ENCODE measurements at places on chromosomes 5 and 9. TPM values are rescaled to one million over a fixed set of nuclear protein-coding genes. Genes with fewer than 3 reads are reported as not detected.

The TMEM252 gene
- not detected for total RNA-seq

The RNF183 gene
- not detected for total RNA-seq

The GARIN3 gene
- not detected for total RNA-seq

The ICE1 gene
- total RNA-seq: 18.3 TPM

The ANKRD18A gene
- total RNA-seq: 1.4 TPM

The NR5A1 gene
- not detected for total RNA-seq

The ZNF618 gene
- 1.5 TPM for total RNA-seq

The SCGB3A2 gene
- not detected for total RNA-seq

The MTX3 gene
- total RNA-seq: 10.6 TPM

The FIBCD1 gene
- 0.40 TPM for total RNA-seq

DNA sequence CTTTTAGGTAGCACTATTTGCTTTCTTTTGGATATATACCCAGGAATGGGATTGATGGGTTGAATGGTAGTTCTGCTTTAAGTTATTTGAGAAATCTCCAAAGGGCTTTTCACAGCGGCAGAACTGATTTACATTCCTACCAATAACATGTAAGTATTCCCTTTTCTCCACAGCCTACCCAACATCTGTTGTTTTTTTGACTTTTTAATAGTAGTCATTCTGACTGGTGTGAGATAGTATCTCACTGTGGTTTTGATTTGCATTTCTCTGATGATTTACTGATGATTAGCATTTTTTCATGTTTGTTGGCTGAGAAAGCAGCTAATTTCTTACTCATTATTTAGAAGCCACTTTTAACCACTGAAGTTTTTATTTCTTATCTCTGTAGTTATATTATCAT, 221.1 kb upstream of the ACTBL2 start:
- DNase-seq: no peak

- no peak for DNase-seq
Measured at GRCh38 chr5:125786021-125786420, 637.2 kb upstream of the GRAMD2B start.

- no peak for DNase-seq
Measured at GRCh38 chr5:123007182-123007581, 29.3 kb downstream of the PPIC start.

- DNase-seq: no peak
Measured at GRCh38 chr5:43171926-43172325, 20.1 kb upstream of the NIM1K start.

DNA sequence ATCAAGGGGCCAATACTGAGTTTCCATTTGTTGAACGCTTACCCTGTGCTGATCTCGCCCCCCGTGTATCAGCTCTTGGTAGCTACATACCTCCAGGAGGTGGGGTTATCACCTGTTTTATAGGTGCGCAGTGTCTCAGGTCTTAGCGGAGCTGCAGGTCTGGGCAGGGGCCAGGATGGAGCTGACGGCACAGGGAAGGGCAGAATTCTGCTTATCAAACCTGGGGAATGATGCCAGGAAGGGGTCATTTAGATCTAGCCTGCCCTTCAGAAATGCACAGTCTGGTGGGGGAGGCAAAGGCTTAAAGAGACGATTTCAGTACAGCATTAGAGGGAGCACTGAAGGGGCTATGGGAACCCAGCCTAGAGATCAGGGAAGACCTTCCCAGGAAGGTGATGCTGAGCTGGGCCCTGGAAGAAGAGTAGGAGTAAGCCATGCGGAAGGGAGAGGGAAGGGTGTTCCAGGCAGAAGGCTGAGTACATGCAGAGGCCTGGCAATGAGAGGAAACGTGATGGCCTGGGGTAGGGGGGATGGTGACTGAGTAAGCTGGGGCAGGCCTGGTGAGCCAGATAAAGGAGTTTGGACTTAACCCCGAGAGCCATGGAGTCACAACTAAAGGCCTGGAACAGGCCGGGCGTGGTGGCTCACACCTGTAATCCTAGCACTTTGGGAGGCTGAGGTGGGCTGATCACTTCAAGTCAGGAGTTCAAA, 31.5 kb downstream of the OLFML2A start:
- DNase-seq: no peak

- DNase-seq: no peak
Measured at GRCh38 chr5:44783634-44784315, 25.0 kb upstream of the MRPS30 start.

DNA sequence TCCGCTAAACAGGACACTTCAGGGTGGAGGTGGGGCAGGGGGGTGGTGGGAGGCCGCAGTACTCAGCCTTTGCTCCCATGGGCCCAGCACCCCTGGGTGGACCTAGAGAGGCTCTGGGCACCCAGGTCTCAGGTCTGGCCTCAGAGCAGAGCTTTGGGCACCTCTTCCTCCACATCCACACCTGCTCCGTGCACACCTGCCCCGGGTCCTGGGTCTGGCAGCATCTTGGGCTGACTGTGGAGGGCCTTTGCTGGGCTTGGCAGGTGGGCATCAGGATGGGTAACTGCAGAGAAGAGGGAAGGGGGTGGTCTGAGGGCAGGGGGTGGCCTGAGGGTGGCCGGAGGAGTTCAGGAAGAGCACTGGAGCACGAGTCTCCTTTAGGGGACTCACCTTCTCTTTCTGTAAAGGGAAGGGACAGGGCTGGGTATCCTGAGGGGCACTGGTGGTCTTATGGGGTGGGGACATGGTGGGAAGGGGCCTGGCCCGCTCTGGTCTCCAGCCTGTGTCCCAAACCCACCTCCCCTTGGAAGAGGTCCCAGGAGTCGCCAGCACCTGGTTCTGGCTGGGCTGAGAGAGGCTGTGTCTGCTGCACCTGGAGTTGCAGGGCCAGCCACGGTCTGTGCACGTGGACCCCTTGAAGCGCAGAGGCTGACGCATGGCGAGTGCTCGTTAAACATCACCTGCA, 106.7 kb upstream of the IER5L start:
- DNase-seq: no peak

DNA sequence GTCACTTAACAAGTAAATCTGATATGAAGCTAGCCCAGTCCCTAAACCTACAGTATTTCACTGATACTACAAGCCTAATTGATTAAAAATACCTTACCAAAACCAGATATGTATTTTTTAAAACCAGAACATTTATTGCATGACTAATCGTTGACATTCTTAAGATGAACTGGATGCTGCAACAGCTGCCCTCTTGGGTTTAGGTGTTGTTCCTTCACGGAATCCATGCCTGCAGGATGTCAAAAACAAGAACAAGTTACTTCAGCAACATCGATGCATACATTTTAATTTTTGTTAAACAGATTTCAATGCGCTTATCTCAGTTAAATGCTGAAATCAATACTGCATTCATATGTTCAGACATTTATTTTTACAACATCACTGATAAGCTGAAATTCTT, 2.7 kb downstream of the RPL37 start:
- DNase-seq: no peak

DNA sequence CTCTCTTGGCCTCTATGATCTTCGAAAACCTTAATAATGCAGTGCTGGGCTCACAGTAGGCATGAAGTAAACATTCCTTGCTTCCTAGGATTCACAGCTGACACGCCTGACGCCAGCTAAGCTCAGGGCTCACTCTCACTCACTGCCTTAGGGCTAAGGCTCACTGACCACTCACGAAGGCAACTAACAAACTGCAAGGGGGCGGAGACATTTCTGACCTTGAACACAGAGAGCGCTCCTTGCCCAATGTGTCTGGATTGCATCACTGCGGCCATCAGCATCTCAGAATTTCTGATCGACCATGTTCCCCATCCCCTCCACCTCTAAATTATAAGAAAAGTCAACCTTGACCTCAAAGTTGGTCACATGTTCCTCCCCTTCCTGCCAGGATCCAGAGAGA, 372.6 kb downstream of the EBF1 start:
- DNase-seq: no peak

GRCh38 chr5:150618588-150619281, 21.7 kb upstream of the SYNPO start:
- peak; percentile 69 for DNase-seq

- no peak for DNase-seq
Measured at GRCh38 chr5:139296862-139297326, 3.4 kb downstream of the MATR3 start.

- DNase-seq: no peak
Measured at GRCh38 chr9:2810420-2811075, 33.3 kb downstream of the PUM3 start.

- peak; percentile 23 for DNase-seq
Measured at GRCh38 chr9:113600871-113601614, 137.5 kb downstream of the RGS3 start.

DNA sequence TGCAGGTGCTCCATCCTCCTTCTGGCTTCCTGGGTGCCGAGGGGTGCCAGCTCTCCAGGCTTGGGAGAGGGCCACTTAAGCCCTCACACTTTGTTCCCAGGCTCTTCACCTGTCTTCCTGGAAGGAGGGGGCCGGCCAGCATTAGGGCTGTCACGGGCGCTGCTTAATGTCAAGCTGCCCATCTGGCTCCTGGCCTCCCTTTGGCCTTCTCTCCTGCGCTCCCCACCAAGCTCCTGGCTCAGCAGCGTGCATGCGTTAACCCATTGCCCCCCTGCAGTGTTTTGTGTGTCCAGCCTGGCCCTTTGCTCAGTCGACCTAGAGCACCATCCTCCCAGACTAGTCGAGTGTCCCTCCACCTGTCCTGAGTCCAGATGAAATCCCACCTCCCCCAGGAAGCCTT, 21.3 kb downstream of the NTNG2 start:
- DNase-seq: no peak

GRCh38 chr9:79007701-79008483, 563.9 kb upstream of the TLE4 start:
- no peak for DNase-seq

GRCh38 chr9:96566498-96567202, 53.0 kb downstream of the CDC14B start:
- DNase-seq: peak; percentile 88

GRCh38 chr5:111603446-111603827, 91.1 kb upstream of the STARD4 start:
- DNase-seq: no peak

- DNase-seq: no peak
Measured at GRCh38 chr5:33330992-33331391, 109.8 kb upstream of the TARS1 start.

Data from left ventricle myocardium superior (tissue), 1 donor.